ENCODE measurements at places on chromosomes 7 and 10.

GRCh38 chr7:28165261-28165660 lies 15.3 kb downstream of the JAZF1 start:
- DNase-seq = no peak

DNA sequence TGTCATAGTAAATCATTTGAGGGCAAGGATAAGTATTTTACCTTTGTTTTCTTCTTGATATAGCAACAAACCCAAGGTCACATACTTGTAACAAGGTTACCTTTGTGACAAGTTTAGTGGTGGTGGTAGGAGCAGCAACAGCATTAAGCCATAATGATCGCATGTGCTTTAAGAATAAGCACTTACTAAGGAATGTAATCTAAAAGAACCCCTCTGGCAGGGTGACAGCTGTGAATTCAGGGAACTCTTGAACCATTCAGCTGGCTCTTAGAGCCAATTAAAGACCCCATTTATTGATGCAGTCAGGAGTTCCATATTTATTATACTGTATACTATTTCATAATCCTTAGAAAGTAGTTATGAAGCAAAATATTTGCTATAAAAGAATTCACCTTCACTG lies 370.8 kb downstream of the EXOC4 start:
- DNase-seq = no peak

GRCh38 chr10:8401531-8401930 lies 347.0 kb downstream of the GATA3 start:
- DNase-seq = no peak

GRCh38 chr10:61279400-61279799 lies 173.8 kb downstream of the TMEM26 start:
- DNase-seq = no peak
